Mesothelial cell of epicardium (in vitro differentiated cells): ENCODE measurements at places on chromosomes 7 and 10.

DNA sequence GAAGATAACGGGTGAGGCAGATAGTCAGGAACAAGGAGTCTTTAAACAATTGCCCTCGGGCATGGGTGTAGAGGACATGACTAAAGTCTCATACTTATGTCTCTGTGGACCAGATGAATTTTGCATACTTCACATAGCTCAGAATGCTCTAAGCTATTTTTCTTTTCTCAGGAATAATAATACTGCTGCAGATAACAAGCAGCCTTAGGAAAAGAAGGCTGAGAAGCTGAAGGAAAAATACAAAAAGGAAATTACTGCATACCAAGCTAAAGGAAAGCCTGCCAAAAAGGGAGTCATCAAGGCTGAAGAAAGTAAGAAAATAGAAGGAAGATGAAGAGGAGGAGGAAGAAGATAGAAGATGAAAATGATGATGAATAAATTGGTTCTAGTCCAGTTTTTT is 13.4 kb upstream of the ERCC6 start:
- DNase-seq: no peak

DNA sequence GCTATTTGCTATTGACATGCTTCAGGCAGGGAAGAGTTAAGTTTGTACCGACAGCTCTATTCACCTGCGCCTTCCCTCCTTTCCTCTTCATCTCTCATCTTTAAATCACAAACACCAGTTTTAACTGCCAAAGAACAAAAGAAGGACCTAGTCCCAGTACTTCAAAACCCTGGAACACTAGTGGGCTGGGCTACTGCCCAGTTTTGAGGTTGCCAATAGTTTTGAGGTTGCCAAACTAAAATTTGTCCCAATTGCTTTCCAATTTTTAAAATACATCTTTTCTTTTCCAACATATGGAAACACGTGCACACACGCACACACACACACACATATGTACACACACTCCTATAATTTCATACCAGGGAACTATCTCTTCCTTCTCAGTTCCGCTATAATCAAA is 130.6 kb upstream of the SLC26A5 start:
- DNase-seq: no peak

GRCh38 chr10:89575031-89575430 is 39.6 kb upstream of the SLC16A12 start:
- DNase-seq: no peak

- no peak for DNase-seq
Measured at GRCh38 chr7:28587211-28587610, 174.9 kb downstream of the CREB5 start.

DNA sequence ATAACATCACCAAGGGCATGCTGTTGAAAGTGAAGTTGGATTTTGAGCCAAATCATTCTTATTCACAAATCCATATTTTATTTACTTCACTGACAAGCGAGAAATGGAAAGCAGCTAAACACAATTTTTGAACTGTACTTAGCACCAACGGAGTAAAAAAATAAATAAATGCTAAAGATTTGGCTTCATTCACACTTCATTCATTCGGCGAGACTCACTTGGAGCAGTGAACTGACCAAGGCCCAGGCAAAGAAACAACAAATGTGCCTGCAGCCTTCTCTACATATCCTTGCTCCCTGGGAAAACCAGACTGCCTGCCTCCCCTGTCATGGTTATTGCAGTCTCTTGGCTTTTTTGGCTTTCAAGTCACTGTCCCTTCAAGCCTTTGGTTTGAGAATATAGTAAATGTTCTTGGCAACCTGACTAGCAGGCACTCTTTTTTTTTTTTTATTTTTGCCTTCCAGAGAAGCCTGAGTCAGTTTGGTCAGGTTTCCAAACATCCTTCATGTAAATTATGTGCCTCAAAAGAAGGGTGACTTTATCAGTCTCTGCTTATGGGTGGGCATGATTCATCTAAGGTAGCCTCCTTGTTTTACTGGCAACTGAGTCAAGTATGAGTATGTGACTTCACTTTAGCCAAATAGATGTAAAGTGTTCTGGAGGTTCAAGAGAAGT is 177.6 kb upstream of the MEOX2 start:
- DNase-seq: no peak

DNA sequence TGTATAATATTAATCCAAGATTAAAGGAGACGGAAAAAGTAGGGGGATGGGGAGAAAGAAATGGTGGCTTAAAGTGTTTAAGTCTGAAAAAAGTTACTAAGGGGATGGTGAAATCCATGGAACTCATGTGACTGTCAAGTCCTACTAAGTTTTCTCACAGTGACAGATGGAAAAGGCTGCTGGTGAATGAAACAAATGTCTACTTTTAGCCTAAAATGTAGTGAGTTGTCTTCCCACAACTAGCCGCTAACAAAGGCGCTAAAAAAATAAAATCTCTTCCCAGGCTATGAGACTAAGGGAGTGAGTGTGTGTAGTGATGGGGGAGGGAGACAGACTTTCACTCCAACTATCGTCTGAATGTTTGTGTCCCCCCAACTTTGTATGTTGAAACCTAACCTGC is 12.6 kb downstream of the VIM start:
- no peak for DNase-seq

DNA sequence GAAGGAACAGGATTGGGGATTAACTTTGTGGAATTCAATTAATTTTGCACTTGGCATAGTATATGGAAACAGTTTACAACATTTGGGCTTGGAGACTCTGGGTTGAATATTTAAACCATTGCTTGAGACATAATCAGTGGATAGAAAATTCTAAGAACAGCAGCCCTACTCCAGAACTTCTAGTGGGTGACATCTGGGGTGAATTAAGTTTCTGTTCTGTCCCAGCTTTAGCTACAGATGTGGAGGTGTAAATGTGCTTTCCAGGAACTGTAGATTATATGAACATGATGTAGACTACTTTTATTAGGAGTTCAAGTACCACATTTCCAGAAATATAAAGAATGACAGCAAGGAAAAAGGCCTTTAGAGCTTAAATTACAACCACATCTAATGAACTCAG is 51.9 kb upstream of the SKAP2 start:
- no peak for DNase-seq

DNA sequence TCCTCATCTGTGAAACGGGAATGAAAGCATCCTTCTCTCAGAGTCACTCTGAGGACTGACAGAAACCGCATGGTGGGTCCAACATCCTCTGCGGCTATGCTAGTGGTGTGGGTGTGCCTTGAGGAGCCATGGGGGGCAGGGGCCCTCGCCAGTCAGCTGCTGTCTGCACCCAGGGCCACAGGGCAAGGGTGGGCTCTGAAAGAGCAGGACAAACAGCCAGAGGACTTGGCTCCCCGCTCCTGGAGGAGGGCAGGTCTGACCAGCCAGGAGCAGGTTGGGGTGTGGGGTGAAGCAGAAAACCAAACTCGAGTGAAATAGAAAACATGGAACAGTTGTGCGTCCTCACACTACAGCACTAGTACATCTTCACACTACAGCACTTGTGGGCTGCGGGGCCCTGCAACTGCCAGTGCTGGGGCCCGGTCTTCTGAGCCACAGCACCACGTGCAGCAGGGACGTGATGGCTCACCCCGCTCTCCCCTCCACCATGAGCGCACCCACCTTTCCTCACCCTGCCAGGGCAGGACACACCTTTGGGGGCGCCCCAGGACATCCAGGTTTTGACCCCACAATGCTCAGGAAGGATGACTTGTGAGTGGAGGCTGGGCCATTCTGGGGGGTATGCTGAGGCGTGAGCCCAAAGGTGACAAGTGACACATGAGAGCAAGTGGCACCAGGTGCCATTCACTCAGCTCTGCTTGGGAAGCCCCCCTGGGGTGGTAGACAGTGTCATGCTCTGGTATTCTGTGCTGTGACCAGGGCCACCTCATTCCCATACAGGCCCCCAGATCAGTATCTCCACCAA is 96.1 kb upstream of the RET start:
- peak; percentile 33 for DNase-seq
